ENCODE measurements at places on chromosomes 5 and 9.

DNA sequence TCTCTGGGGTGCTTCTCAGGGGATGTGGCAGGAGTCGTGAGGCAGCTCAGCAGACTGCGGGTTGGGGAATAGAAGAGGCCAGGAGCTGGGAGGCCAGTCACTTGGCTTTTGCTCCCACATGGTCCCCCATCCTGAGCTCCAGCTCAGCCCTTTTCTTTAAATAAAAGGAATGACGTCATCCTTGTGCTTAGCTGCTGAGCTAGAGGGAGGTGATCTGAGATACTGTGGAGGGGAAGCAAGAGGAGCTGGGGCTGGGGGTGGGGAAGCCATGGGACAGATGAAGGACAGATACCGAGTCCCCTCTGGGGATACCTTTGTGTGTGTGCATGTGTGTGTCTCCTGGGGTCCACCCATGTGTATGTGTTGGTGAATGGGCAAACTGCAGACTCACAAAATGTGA lies 89.0 kb upstream of the ARAP3 start:
- DNase-seq = no peak

DNA sequence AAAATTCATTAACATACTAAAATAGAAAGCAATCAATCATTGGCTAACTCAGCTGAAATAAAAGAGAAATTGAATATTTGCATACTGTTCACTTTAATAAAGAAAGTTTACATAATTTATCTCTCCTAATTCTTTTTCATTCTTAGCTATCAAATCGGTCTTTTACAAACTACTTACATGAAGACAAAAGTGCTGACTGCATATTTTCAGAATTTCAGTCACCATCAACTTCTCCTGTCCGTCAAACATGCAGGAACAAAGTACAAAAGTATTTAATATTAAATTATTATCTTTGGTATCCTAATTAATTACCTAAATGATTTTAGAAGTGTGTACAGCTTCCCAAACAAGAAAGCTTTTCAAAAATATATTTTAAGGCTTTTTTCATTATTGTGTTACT lies 248.4 kb downstream of the CYLC2 start:
- DNase-seq = no peak

DNA sequence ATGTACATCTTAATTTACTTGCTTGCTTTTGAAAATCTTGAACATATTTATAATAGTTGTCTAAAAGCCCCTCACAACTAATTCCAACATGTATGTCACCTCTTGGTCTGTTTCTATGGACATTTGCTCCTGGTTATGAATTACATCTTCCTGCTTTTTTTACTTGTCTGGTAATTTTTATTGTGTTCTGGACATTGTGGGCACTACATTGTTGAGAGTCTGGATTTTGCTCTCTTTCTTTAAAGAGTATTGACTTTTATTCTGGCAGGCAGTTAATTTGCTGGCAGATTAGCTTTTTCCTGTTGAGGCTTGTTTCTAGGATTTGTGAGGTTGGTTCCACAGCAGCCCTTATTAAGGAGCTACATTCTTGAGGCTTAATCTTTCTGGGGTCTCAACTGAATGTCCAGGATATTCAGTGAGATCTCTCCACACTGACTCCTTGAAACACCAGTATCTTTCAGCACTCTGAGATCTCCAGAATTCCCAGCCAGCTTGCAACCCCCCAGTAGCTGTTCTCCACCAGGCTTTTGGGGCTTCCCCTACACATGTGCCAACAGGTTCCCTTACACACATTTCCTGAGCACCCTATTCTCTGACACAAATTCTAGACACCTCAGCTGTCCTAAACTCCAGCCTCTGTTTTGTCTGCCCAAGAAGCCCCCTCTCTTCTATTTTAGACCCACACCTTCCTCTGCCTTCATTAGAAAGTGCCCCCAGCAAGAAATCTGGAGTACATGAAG lies 27.4 kb downstream of the KIAA1191 start:
- no peak for DNase-seq

- no peak for DNase-seq
These were observed 25.9 kb downstream of the CDC42SE2 start for GRCh38 chr5:131289738-131290137.

DNA sequence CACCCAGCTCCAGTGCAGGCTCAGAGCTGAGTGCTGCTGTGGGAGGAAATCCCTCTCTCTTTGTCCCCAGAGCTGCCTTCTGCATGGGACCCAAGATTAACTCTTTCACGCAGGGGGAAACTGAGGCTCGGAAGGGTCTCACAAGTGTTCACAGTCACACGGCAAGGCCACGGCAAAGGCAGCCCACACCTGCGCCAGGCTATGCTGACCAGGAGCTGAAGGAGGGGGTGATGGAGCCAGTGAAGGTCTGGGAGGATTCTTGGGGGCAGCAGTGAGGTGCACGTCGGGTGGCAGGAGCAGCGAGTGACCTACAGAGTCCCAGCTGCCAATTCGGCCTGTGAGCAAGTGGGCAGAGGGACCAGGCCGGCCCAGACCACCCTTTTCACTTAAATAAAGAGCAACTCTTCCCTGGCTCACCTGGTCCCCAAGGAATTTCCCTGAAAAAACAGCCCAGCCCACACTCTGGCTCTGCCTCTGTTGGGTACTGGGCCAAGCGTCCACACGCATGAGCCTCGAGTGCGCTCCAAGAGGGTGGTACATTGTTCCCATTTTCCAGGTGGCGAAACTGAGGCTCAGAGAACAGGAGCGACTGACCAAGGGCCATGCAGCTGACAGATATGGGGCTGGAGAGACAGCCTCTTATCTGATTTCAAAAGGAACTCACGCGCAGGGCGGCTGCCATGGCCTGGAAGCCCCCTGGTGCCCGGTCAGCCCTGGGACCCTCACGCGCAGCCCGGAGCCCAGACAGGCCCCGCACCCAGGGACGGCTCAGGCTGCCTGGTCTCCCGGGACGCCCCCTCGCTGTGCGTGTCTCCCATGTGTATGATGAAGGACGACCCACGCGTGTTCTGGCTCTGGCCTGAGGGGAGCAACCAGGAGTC lies 28.2 kb downstream of the SARDH start:
- no peak for DNase-seq

DNA sequence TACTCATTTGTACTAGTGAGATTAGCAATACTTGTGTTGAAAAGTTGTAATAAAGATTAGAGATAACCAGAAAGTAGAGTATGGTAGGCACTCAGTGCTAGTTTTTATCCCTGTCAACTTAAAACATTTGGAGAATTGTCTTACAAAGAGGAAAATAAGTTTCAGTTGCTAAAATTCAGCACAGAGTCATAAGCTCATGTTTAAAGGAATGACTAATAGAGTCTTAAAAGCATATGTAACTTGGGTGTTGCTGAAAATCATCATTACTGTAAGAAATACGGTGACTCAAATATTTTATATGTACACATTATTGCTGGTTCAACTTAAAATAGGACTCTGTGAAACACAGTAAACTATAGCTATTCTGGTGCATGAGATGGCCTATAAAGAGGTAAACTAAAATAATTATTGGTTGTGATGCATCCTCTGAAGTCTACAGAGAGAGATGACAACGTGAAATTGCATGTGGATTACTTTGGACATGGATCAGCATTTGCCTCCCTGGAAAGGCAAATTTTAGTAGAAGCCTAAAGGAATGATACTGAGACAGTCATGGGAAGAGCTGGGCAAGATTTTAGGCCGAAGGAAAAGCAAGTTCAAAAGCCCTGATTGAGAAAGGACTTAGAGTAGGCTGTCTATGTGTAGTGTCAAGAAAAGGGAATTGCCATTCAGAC lies 34.6 kb downstream of the SGCD start:
- peak; percentile 72 for DNase-seq

GRCh38 chr5:13843175-13843846 lies 101.2 kb downstream of the DNAH5 start:
- no peak for DNase-seq

DNA sequence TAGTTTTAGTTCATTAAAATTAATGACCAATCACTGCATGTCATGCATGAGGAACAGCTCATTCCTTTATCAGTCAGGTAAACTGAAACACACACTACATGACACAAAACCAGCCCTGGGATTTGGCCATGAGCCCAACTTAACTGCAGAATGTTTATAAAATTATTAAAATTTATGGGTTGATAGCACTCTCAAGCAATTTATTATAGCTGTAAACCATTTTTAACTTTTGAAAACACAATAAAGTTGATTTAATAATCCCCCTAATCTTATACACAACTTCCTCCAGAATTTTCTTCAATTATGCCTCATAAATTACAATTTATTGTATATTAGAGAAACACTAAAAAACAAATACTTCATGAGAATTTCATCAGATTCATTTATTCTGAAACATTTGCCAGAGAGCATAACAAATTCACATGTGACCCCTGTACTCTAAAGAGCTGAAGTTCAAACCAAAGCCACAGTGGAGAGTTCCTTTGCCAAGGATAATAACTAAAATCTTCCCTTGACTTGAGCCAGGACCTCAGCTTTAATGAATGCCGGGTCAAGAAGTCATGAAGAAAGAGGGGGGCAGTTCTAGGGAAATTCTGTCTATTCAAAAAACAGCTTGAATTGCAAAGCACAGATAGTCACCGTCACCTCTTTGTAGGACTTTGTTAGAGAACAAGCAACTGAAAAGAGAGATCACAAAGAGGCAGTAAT lies 763.7 kb upstream of the GRAMD2B start:
- DNase-seq = peak; percentile 65

DNA sequence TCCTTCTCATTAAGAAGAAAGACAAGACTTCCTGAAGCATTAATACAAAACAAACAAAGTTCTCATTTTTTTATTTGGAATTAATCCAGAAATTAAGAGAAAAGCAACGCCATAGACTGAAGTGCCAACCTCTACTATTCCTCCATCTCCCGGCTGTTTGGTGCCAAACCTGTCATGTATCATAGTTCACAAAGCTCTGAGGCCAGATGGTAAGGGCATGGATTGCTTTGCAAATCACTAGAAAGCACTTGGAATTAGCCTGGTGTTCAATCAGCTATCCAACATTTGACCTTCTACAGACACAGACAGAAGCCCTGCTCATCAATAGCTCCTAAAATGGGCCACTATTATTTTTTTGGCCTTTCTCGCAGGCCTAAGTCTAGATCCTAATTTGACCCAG lies 33.8 kb downstream of the HTR1A start:
- no peak for DNase-seq

DNA sequence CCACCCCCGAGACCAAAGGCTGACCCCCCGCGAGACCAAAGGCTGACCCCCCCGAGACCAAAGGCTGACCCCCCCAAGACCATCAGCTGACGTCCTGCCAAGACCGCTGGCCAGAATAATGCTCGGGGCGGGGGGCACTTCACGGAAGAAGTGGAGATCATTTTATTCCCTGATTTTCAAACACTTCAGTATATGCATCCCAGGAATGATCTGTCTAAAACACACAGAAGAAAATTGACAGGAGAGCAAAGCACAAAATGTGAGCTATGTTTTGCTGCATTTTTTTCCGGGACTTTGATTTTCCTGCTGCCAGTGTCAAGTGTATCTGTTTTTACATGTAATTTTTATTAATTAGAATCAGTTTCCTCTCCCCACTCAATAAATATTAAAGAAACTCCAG lies 67.1 kb downstream of the ADAMTS2 start:
- DNase-seq = peak; percentile 21

- DNase-seq = no peak
These were observed 117.4 kb downstream of the FBXL17 start for GRCh38 chr5:108264533-108264932.

DNA sequence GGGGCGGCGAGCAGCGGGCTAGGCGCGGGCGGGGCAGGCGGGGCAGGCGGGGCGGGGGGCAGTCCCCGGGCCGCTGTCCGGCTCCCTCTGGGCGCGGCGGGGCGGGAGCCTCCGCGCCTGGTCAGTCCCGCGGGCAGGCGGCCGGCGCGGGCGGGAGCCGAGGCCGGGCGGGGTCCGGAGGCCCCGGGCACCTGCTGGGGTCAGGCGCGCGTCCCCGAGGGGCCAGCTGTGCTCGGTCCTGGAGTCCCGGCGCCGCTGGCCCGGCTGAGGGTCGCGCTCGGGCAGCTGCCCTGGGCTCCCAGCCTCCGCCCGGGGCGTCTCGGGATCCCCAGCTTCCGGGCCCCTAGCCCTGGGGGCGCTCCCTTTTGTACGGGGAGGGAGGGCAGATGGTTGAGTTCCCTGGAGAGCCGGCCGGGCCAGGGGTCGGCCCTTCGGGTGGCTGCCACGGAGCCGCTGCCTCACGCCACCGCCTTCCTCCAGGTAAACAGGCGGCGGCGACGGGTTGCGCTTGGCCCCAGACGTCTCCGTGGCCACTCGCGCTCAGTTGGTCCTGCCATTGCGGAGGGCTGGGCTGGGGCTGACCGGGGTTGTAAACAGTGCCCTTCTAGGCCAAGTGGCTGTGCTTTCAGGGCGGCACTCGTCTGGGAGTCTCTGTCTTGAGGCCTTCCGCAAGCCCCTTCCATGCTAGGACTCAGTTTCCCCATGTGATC lies 473 bp downstream of the ZBTB34 start:
- no peak for DNase-seq

- no peak for DNase-seq
These were observed 32.5 kb upstream of the OR2K2 start for GRCh38 chr9:111362526-111362925.

DNA sequence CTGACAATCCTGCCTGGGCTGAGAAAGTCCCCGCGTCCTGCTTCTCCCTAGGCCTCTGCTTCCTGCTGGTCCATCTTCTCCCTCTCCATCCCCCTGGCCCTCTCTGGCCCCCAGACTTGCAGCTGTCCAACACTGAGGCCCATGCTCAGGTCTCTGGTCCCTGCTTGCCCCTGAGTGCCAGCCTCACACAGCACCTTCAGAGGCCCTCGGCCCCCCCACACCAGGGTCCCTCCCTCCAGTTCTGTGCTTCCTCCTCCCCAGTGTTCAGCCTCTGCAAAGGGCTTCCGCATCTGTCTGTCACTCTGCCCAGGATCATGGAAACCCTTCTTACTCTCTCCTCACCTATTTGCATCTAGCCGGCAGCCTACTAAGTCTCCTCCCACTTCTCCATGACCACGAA lies 62.4 kb upstream of the CTSL start:
- no peak for DNase-seq

DNA sequence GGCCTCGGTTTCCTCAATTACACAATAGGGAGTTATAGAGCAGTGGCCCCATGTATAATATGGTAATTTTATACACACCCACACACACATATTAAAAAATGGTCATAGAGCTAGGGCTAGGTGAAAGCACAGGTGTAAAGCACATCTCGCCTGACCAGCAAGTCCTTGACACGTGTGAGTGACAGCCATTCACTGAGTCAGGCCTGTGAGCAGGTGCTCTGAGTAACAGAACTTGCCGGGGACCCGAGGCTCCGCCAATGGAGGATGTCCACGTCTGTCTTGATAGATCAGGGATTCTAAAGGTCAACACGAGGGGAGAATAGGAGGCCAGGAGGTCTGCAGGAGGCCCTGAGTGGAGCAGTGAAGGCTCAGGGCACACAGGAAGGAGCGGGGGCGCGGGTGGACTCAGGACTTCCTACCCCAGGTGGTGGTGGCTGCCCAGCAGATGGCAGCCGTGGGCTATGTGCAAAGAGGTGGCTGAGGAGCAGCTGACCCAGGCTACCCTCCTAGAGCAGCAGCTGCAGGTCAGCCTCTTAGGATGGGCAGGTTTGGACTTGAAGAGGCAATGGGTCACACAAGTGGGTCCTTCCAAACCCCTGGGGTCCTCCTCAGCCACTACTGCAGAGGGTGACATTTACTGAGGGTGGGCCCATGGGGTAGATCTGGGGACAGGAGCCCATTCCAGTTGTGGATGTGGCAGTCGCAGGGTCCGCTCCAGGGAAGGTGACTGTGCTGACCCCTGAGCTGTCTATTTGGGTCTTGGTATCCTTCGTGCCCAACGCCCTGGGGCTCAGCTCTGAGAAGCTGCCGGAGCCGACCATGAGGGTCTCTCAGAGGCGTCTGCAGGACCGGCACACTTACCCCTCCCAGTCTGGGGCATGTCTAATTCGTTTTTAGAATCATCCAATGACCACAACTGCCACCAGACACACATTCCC lies 45.9 kb downstream of the PRRT1B start:
- DNase-seq = peak; percentile 73

- peak; percentile 71 for DNase-seq
These were observed 104.5 kb upstream of the LHFPL2 start for GRCh38 chr5:78753093-78753531.
